GM12864 (cell line): ENCODE measurements at places on chromosomes 6 and 20.

GRCh38 chr6:163354085-163354484, 60.4 kb upstream of the QKI start:
- DNase-seq = no peak

DNA sequence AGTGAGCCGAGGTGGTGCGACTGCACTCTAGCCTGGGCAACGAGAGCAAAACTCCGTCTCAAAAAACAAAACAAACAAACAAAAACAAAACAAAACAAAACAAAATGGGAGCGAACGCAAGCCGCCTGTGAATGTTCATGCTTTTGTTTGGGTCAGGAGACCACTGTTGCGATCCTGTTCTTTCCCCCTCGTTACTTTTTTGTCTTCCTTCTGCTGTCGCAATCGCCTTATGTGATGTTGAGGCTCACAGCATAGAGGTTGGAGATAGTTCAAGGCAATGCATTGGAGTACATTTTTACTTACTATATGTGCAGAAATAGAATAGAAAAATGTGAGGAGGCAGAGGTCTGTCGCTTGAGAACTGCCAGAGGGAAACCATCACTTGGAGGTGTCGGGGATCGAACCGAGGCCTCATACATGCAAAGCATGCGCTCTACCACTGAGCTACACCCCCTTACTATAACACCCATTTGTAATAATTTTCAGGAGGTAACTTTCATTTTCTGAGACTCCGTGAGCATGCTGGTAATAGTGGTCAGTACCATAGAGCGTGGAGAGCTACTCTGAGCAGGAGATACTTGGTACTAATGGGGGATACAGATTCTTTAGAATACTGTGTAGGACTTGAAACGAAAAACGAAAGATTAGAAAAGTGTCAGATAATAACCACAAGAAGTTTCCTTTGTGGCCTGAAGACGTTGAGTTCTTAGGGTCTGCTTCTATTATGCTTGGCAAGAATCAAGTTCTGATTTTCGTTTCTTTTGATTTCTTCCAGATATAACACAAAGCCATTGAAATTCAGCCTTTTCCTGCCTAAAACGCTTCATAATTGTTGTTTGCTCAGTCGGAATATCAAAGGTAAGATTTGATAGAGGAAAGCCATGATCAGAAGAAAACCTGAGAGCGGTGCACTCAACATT, 121.1 kb downstream of the TRIM27 start:
- no peak for DNase-seq

DNA sequence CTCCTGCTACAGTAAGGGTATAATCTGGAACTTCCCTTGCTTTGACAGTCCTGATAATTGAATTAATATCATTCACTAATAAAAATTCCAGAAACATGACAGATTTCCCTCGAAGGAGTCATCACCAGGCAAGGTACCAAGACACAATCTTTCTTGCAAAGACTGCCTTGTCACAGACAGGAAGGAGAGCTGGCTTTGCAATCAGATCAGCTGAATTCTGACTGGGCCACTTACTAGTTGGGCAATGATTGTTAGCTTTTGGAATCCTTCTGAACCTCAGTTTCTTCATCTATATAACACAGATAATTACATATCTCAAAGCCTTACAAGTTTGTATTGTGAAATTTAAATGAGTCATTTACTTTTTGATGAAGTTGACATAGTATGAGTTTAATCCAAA, 344.2 kb downstream of the RFPL4B start:
- DNase-seq = no peak

GRCh38 chr20:59352541-59352940, 52.1 kb downstream of the EDN3 start:
- no peak for DNase-seq

GRCh38 chr6:121639021-121639420, 203.6 kb downstream of the GJA1 start:
- DNase-seq = no peak

- DNase-seq = peak; percentile 39
Measured at GRCh38 chr6:34459899-34460593, 5.8 kb upstream of the PACSIN1 start.

DNA sequence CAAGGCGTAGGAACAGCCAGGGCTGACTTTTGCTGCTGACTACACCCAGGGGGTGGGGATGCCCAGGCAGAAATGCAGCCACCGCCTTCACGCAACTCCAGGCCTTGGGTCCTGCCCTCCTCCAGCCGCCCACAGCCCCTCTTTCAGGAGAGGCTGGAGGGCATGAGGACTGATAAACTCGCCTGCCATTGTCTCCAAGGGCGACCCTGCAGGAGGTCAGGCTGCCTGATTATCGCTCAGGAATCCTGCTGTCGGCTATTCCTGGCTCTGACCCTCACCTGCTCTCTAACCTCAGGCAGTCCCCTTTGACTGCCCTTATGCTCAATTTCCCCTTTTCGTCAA, 62.0 kb upstream of the HDDC2 start:
- DNase-seq = no peak

GRCh38 chr20:3248167-3248992, 9.4 kb upstream of the SLC4A11 start:
- DNase-seq = no peak

- DNase-seq = no peak
Measured at GRCh38 chr6:93515736-93516135, 96.4 kb upstream of the EPHA7 start.

DNA sequence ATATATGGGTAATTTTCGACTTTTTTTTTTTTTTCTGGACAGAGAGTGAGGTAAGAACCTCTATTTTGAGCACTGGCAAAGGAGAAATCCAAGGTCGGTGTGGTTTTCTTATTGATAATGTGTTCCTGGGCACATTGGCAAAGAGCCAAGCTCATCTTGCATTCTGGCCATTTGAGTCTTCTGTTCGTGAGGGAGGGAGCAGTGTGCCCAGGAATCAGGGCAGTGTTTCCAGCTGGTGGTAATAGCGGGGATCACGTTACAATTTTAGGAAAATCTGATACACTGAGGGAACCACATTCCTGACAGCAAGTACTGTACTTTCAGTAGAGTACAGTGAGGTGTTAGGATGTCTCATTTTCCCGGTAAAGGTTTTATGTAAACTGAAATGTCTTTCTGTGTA, 442.3 kb upstream of the MAP3K7 start:
- DNase-seq = no peak

DNA sequence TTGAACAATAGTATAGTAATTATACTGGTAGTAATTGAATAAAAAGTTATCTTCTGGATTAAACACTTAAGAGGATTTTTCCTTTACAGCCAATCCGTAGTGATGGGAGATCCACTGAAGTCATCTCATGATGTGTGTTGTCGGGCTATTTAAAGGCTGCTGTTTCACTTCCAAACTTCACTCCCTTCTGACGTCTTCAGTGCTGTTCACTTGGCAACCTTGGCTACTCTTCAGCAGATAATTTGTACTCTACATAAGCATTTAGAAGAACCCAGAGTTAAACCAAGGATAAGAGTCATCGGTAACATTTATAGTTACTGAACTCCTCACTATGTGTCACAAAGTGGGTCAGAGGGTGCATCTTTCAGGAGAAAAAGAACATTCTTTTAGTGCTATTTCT, 179.1 kb upstream of the EYA4 start:
- no peak for DNase-seq

DNA sequence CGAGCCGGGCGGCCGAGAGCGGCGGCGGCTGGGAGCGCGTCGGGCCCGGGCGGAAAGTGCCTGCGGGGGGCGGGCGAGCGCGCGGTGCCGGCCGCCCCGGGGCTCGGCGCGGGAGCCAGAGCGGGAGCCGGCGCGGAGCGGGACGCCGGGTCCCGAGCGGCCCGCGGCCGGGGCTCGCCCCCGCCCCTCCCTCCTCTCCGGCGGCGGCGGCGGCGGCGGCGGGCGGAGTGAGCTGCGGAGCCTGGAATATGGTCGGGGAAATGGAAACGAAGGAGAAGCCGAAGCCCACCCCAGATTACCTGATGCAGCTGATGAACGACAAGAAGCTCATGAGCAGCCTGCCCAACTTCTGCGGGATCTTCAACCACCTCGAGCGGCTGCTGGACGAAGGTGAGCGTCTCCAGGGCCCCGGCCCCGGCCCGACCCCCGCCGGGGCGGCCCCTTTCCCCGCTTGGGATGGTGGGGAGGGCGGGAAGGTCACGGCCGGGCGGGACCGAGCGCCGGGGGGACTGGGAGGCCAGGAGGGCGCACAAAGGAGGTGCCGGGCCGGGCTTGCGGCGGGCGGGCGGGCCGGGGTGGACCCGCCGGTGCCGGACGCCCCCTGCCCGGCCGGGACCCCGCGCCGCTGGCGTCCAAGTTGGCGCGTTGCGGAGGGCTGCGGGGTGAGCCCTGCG, 565 bp downstream of the QKI start:
- DNase-seq = no peak

DNA sequence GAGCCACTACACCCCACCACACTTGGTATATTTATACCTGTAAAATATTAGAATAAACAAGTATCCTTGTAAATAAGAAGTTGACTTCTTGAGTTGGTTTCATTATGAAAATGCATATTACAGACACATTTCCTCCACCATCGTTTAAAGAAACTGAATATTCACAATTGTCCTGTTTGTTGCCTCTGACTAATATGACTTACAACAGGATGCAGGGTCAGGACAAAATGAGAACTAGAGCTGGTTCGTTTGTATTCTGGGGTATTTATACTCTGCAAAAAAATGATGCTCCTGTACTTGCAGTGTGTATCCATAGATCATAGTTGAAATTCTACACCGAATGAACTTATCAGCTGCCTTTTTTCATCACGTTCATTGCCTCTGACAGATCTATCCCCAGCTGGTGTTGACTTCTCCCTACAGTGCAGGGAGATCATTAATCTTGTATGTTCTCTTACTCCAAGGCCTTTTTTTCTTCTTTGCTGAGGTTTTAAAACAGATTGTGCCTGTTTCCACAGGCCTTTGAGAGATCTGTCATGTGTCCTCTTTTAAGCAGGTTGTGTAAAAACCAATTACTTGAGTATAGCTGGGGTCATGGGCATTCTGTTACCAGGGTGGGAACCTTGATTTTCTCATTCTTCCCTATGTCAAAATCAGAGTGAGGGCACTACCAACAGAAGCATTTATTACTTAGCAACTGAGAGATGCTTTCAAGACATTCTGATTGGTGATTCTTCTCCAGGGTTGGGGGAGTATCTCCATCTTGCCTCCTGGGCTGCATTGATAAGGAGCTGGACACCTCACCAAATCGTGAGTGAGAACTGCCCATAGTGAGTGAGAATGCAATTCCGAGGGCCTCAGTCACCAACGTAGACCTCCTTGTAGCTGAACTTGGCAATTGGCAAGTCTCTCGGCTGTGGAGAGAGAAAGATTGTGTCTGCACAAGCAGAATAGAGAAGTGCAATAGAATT, 78.8 kb upstream of the CD83 start:
- DNase-seq = no peak

- DNase-seq = no peak
Measured at GRCh38 chr20:8755340-8756118, 313.4 kb upstream of the PLCB4 start.

- peak; percentile 98 for DNase-seq
Measured at GRCh38 chr6:45681860-45682511, 304.3 kb upstream of the SUPT3H start.

- no peak for DNase-seq
Measured at GRCh38 chr6:8236956-8237355, 134.6 kb upstream of the EEF1E1 start.

GRCh38 chr6:116363759-116364158, 7.0 kb upstream of the DSE start:
- no peak for DNase-seq

GRCh38 chr6:69314531-69314930, 482.3 kb downstream of the LMBRD1 start:
- no peak for DNase-seq

DNA sequence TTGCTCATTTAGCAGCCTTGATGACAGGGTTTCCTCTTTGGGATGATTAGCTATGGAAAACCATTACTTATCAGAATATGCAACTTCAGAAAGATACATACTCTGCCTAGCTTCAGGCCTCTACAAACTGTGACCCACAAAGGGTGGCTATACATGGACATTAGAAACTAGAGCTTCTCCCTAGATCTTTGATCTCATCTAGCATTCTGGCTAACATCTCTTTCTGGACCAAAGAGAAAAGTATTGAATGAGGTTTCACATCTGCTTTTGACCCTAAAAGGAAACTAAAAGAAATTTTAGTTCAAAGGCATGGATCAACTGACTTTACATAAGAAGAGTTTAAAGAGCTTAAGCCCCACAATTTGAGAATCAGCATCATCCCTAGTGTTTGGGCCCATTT, 12.4 kb upstream of the HMGN3 start:
- DNase-seq = no peak

DNA sequence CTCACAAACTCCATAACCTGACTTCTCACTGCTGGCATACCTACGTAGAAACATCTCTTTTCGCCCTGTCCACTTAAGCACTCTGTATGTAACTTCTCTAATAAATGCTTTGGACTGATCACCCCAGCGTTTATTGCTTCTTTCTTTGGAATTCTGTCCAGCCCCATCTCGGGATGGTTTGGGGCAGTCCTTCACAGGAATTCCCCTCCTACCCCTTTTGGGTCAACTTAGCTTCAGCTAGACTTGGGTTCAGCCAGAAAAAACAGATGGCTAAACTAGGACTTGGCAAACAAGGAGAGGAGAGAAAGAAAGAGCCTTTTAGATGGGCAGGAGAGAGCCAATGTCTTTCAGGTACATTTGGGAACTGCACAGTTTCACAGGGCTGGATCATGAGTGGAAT, 3.9 kb upstream of the LTV1 start:
- DNase-seq = no peak

GRCh38 chr6:25223490-25223991, 55.6 kb upstream of the CARMIL1 start:
- DNase-seq = peak; percentile 24

- no peak for DNase-seq
Measured at GRCh38 chr6:4441981-4442434, 306.6 kb upstream of the ECI2 start.

DNA sequence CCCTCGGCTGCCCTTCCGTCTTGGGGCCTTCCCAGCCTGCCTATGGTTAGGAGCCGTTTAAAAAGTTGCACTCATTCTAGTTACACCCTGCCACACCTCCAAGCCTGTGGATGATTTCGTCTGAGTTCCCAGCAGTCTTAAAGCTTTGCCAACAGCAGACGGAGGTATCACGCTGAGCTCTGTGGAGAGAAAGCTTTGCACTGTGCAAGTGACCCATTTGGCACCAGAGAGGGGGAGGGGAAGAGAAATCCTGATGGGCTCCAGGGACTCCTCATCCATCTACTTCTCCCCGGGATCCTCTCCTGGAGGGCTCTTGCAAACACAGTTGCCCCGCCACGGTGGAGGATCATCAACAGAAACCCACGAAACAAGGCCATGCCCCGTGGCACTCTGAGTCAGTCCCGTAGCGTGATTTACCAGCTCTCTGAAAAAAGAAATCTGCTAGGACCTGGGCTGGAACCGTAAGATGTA, 98.8 kb upstream of the CITED2 start:
- no peak for DNase-seq

- peak; percentile 66 for DNase-seq
Measured at GRCh38 chr6:7933794-7934193, 23.2 kb upstream of the TXNDC5 start.

DNA sequence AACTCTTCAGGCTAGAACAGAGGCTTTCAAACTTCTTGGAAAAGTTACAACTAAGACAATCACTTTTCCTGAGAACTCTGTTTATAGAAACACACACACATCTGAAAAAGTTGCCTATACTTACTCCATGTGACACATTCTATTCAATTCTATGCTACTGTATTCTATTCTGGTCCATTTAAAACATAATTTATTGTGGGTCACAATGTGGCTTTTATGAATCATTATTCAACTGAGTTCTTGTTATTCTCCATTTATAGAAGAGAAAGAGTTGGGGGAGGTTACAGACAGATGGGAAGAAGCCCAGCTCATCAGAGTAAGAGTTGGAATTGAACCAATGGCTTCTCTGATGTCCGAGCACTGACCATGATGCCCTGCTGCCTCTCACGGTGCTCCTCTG, 21.6 kb upstream of the BCAS1 start:
- DNase-seq = no peak

- no peak for DNase-seq
Measured at GRCh38 chr20:3854462-3854871, 7.8 kb downstream of the MAVS start.
